Hypothalamus (tissue), 51 donors: ENCODE measurements at places on chromosomes 5 and 9.

DNA sequence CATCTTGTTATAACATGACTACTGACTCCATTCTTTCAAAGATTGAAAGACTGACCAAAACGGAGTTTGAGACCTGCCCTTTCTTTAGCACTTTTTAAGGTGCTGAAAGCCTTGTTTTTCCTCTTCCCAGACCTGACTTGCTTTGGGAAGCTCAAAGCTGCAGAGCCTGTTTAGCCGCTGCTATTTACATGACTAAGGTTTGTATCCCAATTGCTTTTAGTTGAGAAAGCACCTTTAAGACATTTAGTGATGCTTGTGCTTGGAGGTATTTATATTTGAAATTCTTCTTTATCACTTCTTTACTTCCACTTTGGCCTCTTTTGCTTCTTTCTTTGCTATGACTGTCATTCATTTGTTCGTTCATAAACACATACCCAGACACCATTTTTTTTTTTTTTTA lies 182.6 kb upstream of the ELL2 start:
- DNase-seq, result no peak

DNA sequence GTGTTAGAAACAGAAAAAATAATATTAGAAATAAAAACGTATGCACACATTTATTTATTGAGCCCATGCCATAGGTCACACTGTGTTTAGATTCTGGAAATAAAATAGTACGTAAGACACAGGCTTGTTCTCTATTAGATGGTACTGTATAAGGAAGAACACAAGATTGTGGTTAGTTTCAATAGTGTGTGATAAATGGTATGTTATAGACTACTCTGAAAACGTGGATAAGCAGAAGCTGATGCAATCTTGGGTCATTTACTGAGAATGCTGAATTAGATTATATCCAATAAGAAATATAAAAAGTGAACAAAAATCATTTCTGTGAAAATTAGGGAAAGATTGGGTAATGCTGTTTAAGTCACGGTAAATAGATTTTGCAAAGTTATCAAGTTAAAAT lies 1456.4 kb upstream of the ACO1 start:
- no peak for DNase-seq

- DNase-seq, result no peak
Measured at GRCh38 chr9:123003466-123003865, 30.0 kb upstream of the GPR21 start.

GRCh38 chr5:142795251-142795650 lies 25.1 kb downstream of the ARHGAP26 start:
- no peak for DNase-seq

GRCh38 chr9:8569823-8570222 lies 770.2 kb upstream of the DMAC1 start:
- DNase-seq, result no peak

- DNase-seq, result no peak
Measured at GRCh38 chr9:106025453-106025852, 331.1 kb downstream of the TMEM38B start.

- DNase-seq, result no peak
Measured at GRCh38 chr9:124680049-124680448, 91.1 kb downstream of the NR6A1 start.

DNA sequence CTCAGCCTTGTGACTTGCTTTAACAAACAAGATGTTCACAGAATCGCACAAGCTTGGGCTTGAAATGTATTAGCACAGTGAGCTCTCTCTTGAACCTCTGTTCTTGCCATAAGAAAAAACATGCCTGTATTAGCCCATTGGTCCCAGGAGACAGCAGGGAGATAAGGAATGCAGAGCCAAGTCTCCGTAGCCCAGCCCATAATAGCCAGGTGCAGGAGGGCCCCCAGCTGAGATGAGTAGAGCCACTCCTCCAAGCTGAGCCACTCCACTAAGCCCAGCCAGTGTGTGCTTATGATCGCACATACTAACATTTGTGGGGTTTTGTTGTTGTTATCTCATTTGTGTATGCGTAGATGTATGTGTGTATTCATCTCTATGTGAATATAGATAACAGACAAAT lies 21.6 kb upstream of the SVEP1 start:
- DNase-seq, result no peak

GRCh38 chr5:102886586-102886985 lies 131.5 kb downstream of the PAM start:
- no peak for DNase-seq

- no peak for DNase-seq
Measured at GRCh38 chr9:13351778-13352386, 72.4 kb upstream of the MPDZ start.

DNA sequence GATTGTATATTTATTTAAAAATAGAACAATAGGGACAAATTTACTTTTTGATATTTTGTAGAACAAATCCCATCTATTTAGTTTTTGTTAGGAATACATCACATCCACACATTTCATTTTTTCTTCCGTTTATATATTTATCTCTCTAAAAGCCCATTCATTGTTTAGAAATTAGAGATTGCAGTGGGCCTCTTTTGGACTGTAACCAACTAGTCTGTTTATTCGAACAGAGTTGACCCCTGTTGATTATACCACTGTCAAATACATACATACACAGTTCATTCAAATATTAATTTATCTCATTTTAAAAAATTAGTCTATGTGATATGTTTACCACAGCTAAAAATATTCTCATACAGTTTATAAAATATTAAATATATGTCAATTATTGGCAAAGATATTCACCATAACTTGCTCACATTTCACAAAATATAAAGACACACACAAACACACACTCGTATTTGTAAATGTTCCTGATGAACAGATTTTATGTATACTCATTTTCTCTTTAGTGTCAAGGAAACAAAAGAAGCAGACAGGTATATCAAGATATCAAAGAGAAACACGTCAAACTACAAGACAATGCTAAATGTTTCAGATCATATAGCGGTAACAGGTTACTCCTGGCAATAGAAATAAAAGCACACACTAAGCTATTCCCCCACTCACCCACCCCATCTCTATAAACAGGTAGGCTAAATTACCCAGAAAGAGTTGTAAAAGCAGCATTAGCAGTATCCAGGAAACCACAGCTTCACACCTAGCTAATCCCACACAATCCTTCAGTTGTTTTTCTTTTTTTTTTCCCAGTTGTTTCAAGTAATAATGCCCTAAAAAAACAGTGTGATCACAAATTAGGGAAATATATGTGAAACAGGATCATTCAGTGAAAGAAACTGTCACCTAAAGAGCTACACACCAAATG lies 283.9 kb downstream of the ADAMTS6 start:
- no peak for DNase-seq

- DNase-seq, result no peak
Measured at GRCh38 chr9:32931129-32931528, 70.3 kb downstream of the APTX start.

- no peak for DNase-seq
Measured at GRCh38 chr5:172497591-172498255, 43.4 kb upstream of the SH3PXD2B start.

DNA sequence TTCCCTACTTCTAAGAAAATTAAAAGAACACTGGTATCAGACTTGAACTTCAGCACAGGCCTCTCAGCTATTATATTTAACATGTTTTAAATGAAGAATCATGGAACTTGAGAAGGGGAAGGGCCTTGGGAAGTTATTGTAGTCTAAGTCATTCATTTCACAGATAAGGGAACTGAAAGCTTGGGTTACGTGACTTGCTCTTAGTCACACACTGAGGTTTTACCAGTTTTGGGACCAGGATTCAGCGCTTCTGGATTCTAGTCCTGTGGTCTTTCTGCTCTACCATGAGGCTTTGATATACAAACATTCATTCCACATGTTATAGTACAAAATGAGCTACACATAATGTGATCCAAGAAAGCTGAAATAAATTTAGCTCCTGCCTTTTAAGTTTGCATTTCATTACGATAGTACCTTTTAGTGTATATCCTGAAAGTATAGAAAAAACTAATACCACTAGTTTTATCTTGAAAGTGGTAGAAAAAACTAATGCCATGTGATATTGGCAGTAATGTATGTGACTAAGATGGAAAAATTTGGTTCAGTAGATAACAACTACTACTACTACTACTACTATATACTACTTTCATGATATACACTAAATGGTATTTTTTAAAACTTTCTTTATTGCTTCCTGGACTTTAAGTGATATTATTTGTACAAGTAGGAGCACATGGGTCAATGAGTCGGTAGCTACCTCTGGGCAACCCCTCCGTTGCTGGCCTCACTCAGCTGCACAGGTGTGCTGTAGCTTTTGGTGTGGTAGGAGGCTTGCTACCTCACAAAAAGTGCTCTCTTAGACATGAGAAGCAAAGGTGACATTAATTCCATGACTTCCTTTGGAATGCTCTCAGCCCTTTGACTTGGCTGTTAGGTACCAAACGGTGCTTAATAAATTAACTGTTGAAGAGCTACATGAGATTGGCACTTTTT lies 40.7 kb downstream of the F2RL2 start:
- DNase-seq, result no peak

- no peak for DNase-seq
Measured at GRCh38 chr9:19976226-19976625, 187.4 kb upstream of the SLC24A2 start.

GRCh38 chr5:28404363-28405071 lies 1366.1 kb upstream of the CDH9 start:
- DNase-seq, result no peak

DNA sequence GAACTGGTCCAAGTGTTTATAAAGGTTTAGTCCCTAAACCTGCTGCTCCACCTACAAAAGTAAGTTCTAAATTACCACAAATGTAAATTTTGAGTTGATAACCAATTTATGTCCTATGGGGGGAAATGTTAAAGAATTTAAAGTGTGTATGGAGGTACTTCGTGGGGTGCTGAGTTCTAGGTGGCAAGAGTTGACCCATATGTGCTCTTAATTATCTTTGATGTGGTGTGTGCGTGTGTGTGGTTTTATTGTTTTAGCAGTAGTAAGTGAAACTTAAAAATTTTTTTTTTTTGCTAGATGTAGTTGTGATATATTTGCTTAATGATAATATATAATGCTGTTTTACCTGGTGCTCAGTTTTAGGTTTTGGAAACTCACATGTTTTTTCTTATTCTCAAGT lies 72.6 kb downstream of the GPBP1 start:
- no peak for DNase-seq

DNA sequence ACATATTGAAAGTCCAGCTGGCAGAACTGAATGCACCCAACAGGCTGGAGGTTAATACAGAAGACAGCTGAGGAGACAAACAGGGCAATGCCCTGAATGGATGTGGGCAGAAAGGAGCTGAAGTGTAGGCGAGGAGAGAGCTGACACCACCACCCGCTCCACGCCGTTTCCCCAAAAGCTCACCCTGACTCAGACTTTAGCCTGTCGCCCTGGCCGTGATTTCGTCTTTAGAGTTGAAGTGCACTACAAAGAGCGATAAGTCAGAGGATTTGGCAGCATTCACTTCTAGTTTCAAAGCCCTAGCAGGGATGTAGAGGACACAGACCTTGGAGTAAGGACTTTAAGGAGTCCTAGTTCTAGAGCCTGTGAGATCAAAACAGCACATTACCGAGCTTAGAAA lies 2.2 kb upstream of the ERAP1 start:
- DNase-seq, result no peak
